ENCODE measurements at places on chromosomes 4 and X.

DNA sequence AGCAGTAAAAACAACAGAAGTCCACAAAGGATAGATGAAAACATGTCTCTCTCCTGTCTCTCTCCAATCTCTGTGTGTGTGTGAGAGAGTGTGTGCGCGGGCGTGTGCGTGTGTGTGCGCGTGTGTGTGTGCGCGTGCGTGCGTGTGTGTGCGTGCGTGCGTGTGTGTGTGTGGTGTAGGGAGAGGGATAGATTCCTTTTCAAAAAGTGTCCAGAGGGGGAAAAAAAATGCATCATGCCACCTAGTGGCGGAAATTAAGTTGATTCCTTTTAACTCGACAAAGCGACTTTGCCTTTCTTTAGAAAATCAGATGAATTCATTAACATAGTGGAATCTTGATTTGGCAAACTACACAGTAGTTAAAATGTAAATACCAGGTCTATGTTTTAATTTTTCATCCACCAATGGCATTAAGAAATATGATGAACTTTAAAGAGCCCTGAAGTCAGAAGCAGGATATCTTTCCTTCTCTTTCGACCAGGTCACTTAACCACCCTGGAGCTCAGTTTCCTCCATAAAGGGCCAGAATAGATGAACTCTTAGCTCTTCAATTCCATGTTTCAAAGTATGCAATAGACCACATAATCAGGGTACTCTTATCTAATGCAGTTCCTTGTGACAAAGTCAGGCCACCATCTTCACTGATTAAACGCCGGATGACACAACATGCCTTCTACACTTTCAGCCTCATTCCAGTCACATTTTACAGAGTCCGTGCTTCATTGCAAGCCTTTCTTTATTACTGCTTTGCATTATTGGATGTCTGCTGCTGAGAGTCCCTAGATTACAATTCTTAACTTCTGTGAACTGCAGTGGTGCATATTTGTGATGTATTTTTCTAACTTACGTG is 162.8 kb downstream of the FBXO8 start:
- no peak for DNase-seq

- DNase-seq, result no peak
These were observed 76.0 kb downstream of the NR3C2 start for GRCh38 chr4:148366251-148366650.

- no peak for DNase-seq
These were observed 279.5 kb upstream of the DKK2 start for GRCh38 chr4:107315584-107315983.

- no peak for DNase-seq
These were observed 4.3 kb upstream of the RAPGEF2 start for GRCh38 chr4:159098482-159099127.

- DNase-seq, result no peak
These were observed 119.5 kb upstream of the CHRDL1 start for GRCh38 chrX:110915111-110915510.

- DNase-seq, result no peak
These were observed 63.4 kb downstream of the RASL11B start for GRCh38 chr4:52925531-52925968.

GRCh38 chr4:80197601-80198440 is 518 bp downstream of the PRDM8 start:
- DNase-seq, result no peak

- no peak for DNase-seq
These were observed 52.0 kb downstream of the ENOPH1 start for GRCh38 chr4:82482387-82482786.

DNA sequence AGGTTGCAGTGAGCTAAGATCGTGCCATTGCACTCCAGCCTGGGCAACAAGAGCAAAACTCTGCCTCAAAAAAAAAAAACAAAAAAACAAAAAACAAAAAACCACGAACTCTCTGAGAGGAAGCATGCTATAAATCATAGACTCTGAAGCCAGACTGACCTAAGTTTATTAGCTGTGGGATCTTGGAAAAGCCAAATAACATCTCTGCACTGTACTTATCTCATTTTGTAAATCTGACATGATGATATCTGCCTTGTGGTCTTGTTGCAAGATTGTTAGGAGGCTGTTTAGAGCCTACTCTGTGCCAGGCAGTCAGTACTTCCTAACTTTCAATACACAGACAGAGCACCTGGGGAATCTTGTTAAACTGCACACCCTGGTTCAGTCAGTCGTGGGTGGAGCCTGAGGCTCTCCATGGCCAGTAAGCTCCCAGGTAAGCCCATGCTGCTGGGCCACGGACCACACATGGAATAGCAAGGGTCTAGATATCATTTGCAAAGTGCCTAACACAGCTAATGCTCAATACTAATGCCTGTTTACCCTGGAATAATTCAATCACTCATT is 107.6 kb upstream of the SMIM10 start:
- DNase-seq, result no peak

- DNase-seq, result no peak
These were observed 1.9 kb downstream of the TSPYL2 start for GRCh38 chrX:53084043-53084570.

DNA sequence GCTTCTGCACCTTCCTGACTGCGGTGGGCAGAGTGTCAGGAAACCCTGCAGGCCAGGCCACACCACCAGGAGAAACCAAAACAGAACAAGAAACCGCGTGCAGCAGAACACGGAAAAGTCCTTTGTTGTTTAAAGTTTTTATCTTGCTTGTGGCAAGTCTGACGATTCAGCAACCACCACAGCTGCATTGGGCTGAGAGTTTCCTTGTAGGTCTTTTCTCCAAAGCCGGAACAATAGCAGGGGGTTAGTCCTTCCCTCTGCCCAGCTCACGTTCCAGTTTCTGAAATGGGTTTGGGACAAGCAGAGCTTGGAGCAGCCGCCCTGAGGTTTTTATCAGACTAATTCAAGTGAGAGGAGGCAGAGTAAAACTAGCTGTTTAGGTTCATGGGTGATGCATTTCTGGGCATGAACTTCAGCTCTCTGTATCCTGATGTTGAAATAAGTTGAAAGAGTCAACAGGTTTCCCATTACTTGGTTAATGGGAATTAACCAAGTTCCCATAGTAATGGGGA is 216.9 kb downstream of the PTTG2 start:
- no peak for DNase-seq

DNA sequence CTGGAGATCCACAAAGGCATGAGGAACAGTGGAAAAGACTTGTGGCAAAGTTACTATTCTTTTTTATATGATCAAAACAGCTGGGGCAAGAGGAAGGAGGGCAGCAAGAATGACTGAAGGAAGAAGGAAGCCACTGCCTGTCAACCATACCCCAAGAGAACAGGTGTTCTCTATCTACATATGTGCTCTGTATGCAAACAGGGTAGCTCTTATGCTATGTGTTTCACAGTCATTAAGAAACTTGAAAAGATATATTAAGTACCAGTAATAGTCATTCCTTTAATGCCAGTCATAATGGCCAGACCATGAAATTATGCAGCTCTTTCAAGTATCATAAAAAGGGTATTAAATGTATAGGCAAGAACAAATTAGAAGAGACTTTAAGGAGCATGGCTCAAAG is 363.9 kb downstream of the KLHL13 start:
- DNase-seq, result no peak
